ENCODE measurements at places on chromosomes 4 and X.

GRCh38 chr4:153181293-153181692, 22.9 kb upstream of the TRIM2 start:
- DNase-seq = no peak

- no peak for DNase-seq
Observed at GRCh38 chr4:145644699-145645098, 25.5 kb downstream of the MMAA start.

DNA sequence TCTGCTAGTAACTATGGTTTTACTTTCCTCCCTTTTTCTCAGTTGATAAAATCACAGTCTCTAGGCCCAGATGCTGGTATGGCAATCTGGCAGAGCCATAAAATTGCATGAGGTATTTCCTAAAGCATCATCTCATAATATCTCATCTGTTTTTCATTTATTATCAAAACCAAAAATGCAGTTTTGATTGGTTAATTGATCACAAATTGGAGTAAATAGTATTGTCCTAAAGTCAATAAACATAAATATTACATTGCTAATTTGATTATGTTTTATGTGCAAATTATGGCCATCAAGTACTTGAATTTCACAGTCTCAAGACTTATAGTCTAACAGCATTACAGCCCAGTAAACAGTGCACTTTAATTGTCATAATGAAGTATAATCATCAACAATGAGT, 2365.6 kb downstream of the ARAP2 start:
- DNase-seq = no peak

- DNase-seq = no peak
Observed at GRCh38 chr4:69909195-69909594, 21.7 kb upstream of the CSN1S1 start.

DNA sequence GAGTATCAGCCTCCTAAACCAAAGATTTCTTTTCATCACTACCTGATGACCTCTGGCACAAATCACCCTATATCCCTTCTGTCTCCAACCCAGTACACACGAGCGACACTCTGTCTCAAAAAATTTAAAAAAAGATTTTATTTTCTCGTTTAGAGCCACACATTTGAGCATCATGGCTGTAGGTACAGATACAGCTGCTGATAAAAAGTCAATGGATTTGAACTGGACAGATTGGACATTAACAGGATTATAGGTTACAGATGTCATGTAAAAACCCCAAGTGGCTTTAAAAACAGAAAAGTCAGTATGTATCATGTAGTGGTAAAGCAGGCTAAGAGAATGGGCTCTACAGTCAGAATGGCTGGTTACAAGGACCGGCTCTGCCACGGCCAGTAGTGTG, 171.1 kb downstream of the SCFD2 start:
- no peak for DNase-seq

- DNase-seq = no peak
Observed at GRCh38 chrX:125436855-125437254, 117.2 kb downstream of the TEX13C start.

- no peak for DNase-seq
Observed at GRCh38 chr4:41632481-41633073, 94.6 kb downstream of the LIMCH1 start.

DNA sequence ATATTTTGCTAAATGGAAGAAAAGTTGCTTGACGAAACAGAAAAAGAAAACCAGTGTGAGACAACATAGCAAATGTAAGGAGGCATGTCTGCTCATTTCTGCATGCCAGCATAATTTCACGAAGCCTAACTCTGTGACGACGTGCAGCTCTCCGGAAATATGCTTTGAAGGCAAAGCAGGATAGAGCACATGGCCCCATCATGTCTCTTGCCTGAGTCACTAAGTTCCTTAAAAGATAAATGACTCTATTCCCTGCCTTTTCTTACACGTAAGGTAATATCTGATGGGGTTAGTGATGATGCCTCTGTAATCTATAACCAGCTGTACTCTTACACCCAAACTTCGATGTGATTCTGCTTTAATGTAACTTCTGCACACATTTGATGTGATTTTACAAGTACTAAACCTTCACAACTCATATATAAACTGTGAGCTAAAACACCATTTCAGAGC, 64.5 kb downstream of the ANXA3 start:
- DNase-seq = no peak

- no peak for DNase-seq
Observed at GRCh38 chr4:10371869-10372471, 85.3 kb downstream of the ZNF518B start.

GRCh38 chrX:83860846-83861245, at the start of gene CYLC1:
CYLC1 (plus strand) TSS chrX:83861146; CDS start chrX:83861183, 37 bp downstream.
- no peak for DNase-seq

DNA sequence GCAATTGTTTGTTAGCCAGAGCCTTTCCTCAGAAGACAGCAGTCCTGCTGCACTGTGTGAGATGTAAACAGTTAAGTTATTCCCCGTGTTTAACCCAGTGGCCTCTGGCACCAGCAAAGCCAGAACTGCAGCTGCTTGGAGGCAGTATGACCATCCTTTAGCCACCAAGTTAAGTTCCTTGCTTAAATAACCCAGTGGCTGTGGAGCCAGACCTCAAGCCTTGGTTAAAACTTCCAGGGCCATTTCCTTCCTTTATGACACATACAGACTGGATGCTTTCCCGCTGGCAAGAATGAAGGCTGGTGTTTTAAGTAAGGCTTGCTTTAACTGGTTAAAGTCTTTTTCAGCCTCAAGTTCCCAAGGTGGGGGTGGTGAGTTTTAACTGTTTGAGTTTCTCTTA, 379.8 kb downstream of the DCAF12L2 start:
- DNase-seq = no peak

All from mesenteric fat pad (tissue), 1 donor.